ENCODE measurements at places on chromosomes 16 and 17.

GRCh38 chr17:2025220-2025621 lies at the start of gene RTN4RL1:
Gene RTN4RL1 (minus strand): TSS chr17:2025334. CDS start chr17:2024865, 469 bp downstream.
- peak; percentile 75 for DNase-seq

- peak; percentile 67 for DNase-seq
These were observed 1.1 kb downstream of the GLIS2 start for GRCh38 chr16:4316864-4317531.

GRCh38 chr17:17207998-17208397 lies 1.9 kb upstream of the PLD6 start:
- DNase-seq = no peak

DNA sequence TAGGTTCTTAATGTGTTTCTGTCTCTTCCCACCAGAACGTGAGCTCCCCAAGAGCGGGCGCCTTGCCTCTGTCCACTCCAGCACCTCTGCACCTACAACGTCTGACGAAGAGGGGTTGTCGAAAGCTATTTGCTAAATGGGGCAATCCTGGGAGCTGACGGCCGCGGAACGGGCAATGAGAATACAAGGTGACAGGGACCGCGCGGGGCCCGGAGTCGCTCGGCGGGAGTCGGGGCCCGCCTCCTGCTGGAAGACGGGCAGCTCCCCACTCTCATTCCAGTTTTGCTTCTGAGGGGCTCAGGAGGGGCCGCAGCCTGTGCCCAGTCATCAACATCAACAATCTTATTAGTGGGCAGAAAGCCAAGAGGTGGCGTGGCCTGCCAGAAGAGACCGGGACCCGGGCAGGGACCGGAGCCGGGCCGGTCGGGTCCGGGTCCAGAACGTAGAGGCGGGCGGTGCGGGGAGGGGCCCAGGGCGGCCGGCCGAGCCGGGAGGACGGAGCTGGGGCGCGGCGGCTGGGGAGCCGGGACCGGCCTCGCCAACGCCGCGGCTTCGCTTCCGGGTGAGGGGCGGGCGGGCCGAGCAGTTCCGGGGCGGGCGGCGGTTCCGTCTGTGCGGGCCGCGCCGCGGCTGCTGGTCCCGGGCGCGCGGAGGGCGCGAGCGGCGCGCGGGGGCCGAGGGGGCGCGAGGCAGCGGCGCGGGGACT lies at the start of gene MOSMO:
MOSMO (plus strand) TSS at position 603 of the 706 bp plus-strand sequence. CDS start 191 bp downstream, outside the sequence.
- peak; percentile 70 for DNase-seq

- no peak for DNase-seq
These were observed 32.1 kb upstream of the CDC42EP4 start for GRCh38 chr17:73343739-73344454.

DNA sequence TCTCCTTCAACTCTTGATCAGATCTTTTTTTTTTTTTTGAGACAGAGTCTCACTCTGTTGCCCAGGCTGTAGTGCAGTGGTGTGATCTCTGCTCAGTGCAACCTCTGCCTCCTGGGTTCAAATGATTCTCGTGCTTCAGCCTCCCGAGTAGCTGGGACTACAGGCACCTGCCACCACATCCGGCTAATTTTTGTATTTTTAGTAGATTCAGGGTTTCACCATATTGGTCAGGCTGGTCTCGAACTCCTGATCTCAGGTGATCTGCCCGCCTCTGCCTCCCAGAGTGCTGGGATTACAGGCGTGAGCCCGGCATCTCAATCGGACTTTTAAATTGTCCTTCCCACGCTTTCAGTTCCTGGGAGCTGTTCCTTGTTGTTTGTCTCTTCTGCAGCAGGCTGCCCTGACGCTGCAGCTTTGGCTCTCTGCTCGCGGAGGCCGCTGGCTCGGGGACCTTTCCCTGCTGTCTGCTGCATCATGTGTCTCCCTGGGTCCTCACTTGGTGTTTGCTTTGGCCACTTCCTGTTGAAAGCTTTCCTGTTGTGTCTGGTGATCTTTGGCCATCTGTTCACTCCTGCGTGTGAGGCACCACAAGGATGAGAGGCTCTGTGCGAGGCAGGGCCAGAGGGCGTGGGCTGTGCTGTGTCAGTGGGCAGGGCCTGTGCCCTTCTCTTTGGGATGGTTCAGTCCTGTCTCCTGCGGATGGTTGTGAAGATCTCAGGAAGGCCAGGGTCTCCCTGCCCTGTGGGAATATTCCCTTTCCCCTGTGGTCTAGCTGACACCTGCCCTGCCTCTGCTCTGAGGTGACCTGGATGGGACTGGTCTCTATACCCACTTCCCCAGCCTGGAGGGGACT lies 18.4 kb upstream of the CAPN15 start:
- DNase-seq = no peak

- DNase-seq = no peak
These were observed 1.9 kb upstream of the LCMT1 start for GRCh38 chr16:25109643-25110042.

DNA sequence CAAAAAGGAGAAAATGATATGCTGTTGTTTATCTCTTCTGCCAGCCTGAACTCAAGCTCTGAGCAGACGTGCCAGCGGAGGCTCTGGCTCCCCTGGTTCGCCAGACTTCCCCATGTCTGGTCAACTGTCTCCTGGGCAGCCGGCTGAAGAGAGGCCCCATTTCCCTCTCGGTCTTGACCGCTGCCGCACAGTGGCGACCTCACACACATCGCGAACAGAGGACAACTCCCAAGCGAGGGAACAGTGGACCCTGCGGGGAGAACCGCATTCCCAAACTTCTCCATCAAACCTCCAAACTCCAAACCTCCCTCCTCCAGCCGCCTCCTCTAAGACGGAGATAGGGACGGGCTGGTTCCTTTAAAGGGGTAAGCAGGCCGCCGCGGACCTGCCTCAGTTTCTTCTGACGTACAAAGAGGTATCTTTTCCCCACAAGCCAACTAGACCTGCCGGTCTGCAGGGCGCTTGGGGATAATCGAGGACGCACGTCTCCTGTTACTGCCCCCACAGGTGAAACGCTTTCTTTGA lies 24.9 kb upstream of the RFFL start:
- peak; percentile 75 for DNase-seq

GRCh38 chr16:57844416-57845030 lies 42.2 kb upstream of the KIFC3 start:
- no peak for DNase-seq

GRCh38 chr16:74842413-74842812 lies 67.8 kb upstream of the FA2H start:
- DNase-seq = no peak

- DNase-seq = no peak
These were observed at the start of gene TRPV3 for GRCh38 chr17:3557768-3558583. Gene TRPV3 (minus strand): TSS chr17:3557812. CDS start chr17:3554850, 2,962 bp downstream.

GRCh38 chr17:79473111-79473875 lies 137.6 kb downstream of the RBFOX3 start:
- DNase-seq = no peak

DNA sequence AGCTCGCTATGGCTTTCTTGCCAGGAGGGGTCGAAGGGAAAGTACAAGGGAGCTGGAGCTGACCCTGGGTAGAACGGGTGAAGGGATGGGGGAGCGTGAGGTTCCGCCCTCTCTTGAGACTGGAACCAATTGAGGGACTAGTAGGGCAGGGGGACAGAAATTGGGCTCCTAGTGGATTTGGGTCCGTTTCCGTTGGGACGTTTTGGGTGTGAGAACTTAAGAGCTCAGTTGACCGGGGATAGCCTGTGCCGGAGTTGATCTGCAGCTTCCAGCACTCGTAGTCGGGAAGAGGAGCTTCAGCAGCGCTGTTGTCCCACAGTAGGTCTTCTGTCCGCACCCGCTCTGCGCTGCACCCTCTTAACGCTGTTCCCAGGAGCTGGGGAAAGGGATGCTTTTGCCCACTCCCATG lies 481 bp downstream of the CNTROB start:
- DNase-seq = no peak

DNA sequence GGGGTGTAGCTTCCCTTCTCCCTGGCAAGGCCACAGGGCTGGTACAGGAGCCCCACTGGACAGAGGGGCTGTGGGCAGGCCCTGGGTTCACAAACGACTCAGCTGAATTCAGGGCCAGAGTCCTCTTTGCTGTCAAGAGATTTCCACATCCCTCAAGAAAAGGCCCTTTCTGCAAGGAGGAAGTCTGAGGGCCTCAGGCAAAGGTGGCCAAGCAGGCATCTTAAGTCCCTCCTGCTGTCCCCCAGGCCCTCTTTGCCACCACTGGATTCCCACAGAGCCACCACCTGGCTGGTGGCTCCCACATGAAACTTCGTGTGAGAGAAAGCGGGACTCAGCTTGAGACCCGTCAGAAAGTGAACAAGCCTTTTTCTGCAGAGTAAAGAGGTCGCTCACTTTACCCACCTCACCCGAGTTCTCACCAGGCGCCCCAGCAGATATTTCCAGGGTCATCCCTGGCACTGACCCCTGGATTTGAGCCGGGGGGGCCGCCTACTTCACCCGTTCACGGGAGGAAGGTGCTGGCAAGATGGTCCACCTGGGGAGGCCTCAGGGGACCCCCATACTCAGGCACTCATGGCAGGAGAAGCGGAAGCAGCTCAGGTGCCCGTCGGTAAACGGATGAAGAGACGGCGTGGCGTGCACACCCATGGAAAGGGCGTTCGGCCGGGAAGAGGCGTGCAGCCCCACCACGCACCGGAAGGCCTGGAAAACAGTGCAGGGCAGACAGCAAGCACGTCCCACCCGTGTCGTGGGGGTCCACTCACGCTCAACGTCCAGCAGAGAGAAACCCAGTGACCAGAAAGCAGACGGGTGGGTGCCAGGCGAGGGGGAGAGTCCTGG lies 3.6 kb downstream of the RNF166 start:
- no peak for DNase-seq

DNA sequence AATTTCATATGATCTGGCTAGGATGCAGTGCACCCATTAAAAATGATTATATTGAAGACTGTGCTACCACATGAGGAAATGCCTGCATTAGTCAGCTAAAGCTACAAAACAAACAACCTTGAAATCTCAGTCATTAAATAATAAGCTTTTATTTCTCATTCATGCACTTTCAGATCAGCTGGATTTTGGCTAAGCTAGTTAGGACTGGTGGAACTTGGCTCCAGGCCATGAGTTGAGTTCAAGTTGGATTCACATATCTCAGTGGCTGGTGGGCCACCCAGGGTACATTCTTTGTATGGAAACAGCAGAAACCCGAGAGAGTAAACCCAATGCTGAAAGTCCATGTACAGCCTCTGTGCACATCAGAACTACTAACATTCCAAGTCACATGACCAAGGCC lies 6.4 kb upstream of the SLFN12L start:
- DNase-seq = no peak

DNA sequence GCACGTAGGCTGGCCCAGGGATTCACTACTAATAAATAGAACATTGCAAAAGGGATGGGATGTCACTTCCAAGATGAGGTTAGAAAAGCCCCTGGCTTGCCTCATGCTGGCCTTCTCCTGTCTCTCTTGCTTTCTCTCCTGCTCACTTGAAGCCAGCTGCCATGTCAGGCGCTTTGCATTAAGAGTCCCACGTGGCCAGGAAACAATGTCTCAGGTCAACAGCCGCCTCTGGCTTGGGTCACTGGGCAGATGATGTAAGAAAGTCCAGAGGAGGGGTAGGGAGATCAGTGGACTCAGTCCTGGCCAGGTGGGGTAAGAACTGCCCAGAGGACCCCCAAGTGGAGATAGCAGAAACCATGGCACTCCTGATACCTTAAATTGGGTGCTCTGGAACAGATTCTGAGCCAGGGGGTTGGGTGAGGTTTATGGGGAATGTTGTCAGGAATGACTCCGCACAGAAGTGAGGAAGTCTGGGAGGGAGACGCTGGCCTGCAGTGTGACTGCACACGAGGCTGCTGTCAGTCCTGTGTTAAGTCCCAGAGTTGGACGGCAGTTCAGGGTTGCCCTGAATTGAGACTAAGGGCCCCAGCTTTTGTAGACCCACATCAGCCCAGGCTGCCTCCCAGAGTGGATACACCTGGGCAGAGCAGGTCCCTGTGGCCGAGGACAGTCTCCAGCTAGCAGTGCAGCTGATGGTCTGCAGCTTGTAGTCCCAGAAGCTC lies 17.7 kb downstream of the C16orf82 start:
- DNase-seq = no peak

GRCh38 chr16:12902511-12903372 lies 1.3 kb downstream of the SHISA9 start:
- no peak for DNase-seq

- DNase-seq = peak; percentile 66
These were observed 66.5 kb downstream of the IGF2BP1 start for GRCh38 chr17:49063652-49064051.

GRCh38 chr16:11621920-11622651 lies 35.4 kb upstream of the LITAF start:
- DNase-seq = no peak

DNA sequence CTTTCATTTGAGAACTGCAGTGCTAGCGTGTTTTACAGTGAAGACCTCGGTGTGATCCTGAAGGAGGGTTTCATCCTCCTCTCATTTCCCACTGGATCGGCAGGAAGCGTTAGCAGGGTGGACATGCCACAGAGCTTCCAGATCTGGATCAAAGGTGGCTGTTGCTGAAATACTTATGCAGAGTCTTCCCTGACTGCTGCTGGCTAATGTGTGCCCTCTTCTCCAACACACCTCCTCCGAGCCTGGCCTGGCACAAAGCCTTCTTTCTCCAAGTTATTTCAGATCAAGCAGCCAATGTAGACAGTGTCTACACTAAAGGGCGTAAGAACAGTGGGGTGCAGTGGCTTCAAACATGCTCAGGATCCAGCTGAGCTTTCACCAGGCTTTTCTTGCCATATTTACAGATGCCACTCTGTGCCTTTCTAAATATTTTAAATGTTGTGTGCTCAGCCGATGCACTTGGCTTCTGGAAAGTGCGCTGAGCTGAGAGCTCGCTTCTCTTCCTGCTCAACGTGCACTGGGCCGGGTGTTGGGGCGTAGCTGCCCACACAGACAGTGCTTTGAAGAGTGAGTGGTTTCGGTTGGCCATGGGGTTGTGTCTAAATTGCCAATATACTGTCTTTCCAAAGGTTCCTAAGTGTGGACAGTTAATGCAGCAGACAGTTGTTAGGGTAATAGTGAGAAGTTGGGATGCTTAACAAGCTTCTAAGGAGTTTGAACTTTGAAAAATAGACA lies 2.1 kb downstream of the ZNF750 start:
- no peak for DNase-seq

GRCh38 chr16:2035431-2036199 lies 8.9 kb downstream of the NHERF2 start:
- no peak for DNase-seq

DNA sequence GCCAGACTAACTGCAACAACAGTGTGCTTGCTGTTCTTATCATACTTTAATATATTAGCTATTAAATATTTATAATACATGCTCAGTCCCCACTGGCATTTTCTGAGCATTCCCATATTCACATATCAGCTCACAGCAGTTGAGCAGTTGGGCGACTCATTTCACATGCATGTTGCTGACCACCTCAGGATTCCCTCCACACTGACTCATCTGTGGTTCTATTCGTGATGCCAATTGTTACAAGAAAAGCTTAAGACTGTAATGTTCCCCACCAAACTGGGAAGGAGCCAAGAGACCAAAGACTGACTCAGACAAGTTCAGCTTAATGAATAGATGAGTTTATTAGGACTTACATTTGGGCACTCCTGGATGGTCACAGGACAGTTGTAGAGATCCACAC lies 100.3 kb upstream of the KIF2B start:
- no peak for DNase-seq

GRCh38 chr16:1787322-1788094 lies 4.7 kb downstream of the NUBP2 start:
- DNase-seq = no peak

GRCh38 chr16:88194397-88195268 lies 188.1 kb upstream of the ZNF469 start:
- peak; percentile 14 for DNase-seq
